Stimulated activated CD8-positive, alpha-beta memory T cell treated with anti-CD3 and anti-CD28 coated beads, Interleukin-7, amount 100 ng/mL, for 48 hours (primary cell): ENCODE measurements at places on chromosomes 6 and 20.
A peak's percentile ranks its signal among the peaks of the same experiment; 100 is the strongest.

- no peak for DNase-seq
These were observed 128.2 kb upstream of the PTPN1 start for GRCh38 chr20:50381771-50382593.

- no peak for DNase-seq
These were observed 83.9 kb downstream of the MAP3K7 start for GRCh38 chr6:90502866-90503407.

GRCh38 chr6:107114926-107115694 lies at the start of gene BEND3:
Gene BEND3 (minus strand): TSS chr6:107115515. CDS start chr6:107099285, 16,230 bp downstream.
- DNase-seq, result no peak

- DNase-seq, result no peak
These were observed 3.9 kb upstream of the PHACTR3 start for GRCh38 chr20:59600472-59600871.

DNA sequence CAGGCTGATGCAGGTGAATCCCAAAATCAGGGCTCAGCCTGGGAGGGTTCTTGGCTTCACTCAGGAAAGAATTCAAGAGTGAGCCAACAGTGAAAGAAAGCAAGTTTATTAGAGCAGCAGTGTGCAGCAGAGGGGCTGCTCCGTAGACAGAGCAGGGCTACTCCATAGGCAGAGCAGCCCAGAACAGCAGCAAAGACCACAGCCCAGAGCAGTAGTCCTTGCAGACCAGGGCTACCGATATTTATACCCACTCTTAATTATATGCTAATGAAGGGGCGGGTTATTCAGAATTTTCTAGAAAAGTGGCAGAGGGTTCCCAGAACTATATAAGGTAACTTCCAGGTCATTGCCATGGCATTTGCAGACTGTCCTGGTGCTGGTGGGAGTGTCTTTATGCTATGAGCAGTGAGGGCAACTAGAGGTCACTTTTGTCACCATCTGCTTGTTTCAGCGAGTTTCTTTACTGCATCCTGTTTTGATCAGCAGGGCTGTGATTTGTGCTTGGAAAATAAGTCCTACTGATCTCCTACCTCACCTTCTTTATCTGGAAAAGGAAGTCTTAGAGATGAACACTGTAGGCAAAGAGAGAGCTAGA lies 39.8 kb upstream of the PTPN1 start:
- DNase-seq, result no peak

- DNase-seq, result no peak
These were observed 796.7 kb downstream of the QKI start for GRCh38 chr6:164211254-164211653.

DNA sequence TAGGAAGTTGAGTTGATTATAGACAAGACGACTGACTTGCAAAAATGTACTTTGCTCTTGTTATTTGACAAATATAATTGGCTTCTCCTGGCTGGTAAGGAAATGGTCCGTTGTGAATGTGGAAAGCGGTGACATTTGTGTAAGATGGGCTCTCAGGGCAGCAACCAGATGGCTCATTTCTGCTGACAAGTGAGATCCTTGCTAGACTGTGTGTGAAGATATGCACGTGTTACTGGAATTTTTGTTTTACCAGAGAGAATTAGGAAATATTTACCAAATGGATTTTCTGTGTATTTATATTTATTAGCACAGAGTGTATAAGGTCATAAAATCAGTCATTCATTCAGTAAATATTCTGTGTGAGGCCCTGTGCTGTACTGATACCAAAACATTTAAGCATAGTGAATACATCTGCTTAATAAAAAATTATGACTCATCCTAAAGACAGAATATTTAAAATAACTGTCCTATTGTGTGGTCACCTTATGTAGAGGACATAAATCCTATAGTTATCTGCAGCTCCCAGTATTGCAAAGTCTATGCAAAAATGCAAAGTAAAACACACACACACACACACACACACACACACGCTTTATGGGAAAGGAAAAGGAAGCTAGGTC lies 109.9 kb upstream of the ASF1A start:
- no peak for DNase-seq

- DNase-seq, result peak; percentile 63
These were observed 70.6 kb downstream of the SGK1 start for GRCh38 chr6:134247231-134247833.

GRCh38 chr6:7085911-7086310 lies 21.9 kb upstream of the RREB1 start:
- no peak for DNase-seq

GRCh38 chr6:29752451-29753308 lies 29.4 kb downstream of the HLA-F start:
- DNase-seq, result peak; percentile 67

GRCh38 chr20:1324598-1325172 lies 4.3 kb downstream of the SDCBP2 start:
- DNase-seq, result no peak

DNA sequence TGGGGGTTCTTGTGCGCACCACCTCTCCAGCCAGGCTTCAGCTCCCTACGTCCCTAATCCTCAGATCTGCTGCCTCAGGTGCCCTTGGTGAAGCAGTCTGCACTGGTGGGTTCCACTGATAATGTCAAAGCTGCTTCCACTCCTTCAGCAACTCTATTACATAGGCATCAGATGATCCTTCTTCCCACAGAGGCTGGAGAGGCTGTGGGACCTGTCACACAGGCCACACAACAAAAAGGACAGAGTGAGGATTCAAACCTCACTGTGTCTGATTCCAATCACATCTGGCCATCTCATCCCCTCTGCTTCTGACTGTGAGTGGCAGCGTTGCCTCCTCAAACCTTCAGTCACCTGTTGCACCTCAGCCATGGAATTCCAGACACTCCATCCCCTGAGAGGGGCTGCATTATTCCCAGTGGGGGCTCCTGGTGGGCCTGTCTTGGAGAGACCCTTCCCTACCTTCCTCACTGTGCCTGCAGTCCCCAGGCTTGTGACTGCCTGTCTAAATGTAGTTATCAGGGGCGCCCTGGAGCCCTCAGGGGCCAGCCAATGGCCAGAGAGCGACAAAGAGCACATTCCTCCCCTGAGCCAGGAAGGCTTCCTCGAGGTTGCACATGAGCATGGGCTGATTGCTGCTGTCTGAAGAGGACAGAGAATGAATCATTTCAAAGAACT lies 211.4 kb upstream of the ECI2 start:
- DNase-seq, result no peak

- DNase-seq, result no peak
These were observed 738.2 kb downstream of the CD109 start for GRCh38 chr6:74434171-74434570.
